Mesendoderm (in vitro differentiated cells): ENCODE measurements at places on chromosomes 3 and 15.

DNA sequence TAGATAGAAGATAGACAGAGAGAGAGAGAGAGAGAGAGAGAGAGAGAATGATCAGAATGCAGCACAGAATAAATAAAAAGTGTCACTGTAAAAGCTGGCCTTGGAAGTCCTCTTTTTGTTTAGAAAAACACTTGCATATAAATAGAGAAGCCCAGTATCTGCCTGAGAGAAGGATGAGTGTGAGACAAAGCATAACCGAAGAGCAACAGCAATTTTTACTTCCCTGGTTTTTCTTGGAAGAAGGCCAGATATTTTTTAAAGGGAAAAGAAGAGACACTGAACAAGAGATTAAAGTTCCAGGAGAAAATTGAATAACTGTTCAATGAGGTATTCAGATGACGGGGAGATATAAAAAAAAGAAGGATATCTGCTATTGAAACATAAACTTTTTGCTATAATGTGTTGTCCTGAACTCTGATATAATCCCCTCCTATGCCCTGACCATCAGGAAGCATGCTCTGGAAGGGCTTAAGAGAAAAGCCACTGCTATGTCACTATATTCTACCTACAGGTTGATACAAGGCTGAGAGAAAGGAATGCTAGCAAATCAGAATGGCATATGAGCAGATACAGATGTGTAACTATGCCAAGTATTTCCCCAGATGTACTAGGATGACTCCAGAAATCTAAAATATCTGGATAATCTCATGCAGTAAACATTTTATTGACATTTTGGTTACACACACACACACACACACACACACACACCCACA lies 358.9 kb downstream of the RBMS3 start:
- DNase-seq: peak; percentile 9

GRCh38 chr3:178859386-178859785 lies 212.2 kb downstream of the ZMAT3 start:
- DNase-seq: no peak

DNA sequence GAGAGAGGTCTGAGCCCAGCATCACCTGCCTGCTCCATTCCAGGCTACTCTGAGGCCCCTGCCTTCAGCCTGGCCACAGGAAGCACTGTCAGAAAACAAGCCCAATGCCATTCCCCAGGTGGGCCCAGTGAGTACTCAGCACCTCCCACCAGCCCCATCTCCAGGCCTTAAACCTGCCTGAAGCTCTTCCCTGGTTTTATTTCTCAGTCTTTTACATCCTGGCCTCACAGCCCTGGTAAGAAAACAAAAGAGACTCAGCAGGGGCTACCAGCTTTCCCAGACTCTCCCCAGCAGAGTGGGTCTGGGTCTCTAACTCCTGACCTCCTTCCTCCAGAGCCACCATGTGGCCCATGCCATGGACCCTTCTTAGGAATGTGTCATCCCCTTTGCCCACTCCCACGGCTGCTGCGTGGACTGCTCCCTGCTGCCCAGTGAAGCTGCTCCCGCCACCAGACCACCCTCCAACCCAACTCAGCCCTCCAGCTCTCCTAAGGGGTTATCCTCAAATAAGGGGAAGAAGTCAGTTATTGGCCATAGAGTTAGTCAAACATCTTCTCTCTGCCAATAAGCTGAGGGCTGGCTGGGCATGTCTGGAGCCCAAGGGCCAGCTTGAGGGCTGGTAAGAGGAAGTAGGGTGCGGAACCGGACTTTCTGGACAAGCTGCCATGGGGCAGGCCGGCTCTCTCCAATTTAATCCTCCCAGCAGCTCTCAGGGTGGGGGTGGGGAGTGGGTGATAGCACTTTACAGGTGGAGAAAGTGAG lies 116.7 kb upstream of the LINGO1 start:
- DNase-seq: peak; percentile 47

DNA sequence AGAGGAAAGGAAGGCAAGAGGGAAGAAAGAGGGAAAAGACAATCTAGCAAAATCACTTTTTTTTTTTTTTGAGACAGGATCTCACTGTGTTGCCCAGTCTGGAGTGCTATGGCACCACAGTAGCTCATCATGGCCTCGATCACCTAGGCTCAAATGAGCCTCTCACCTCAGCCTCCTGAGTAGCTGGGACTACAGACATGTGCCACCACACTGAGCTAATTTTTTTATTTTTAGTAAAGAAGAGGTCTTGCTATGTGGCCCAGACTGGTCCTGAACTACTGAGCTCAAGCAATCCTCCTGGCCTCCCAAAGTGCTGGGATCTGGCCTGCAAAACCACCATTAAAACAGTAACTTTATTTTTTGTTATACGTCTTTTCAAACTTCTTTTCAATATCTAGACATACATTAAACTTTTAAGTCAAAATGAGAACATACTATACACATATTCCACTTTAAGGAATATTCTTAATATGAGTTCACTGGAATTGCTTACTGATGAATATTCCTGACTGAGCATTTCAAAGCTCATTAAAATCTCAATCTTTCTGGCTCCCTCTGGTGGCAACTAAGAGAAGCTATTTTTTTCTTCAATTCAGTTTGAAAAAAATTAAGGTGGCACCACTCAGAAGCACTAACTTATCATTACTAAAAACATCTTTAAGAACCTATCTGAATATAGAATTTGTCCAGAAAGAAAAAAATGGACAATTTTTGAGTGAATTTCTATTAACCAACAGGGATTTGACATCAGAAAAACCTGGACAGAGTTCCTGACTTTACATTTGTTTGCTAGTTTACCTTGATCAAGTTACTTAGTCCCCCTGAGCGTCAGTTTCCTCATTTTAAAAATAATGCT lies 40.9 kb downstream of the UACA start:
- peak; percentile 52 for DNase-seq

GRCh38 chr3:150488867-150489266 lies 57.4 kb downstream of the SERP1 start:
- DNase-seq: no peak

DNA sequence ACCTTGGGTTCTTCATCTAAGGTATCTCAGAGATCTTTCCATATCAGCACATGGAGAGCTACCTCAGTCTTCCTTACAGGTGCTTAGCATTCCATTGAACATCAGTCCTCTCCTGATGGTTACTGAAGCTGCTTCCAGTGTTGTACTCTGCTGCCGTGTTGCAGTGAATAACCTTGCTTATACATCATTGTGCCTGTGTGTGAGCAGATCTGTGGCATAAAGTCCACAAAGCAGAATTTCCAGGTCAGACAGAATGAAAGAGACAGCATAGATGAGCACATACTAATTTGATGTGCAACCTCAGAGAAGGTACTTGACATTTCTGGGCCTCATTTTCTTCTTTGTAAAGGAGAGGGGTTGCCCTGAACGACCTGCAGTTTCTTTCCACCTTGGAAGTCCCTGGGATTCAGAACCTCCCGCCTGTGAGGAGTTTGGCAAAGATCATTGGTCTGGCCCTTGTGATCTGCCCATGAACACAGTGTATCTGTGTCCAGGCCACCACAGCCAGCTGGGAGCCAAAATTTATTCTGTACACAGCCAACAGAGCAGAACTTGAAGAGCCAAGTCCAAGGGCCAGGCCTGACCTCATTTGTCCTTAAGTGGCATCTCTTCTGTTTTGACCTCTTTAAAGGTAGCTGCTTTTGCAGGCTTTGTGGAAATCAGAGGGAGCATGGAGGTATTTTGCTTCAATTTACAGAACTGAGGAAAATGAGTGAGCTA lies 57.2 kb upstream of the SLC7A14 start:
- no peak for DNase-seq

- DNase-seq: peak; percentile 66
Measured at GRCh38 chr3:61299343-61300005, 48.2 kb upstream of the FHIT start.

DNA sequence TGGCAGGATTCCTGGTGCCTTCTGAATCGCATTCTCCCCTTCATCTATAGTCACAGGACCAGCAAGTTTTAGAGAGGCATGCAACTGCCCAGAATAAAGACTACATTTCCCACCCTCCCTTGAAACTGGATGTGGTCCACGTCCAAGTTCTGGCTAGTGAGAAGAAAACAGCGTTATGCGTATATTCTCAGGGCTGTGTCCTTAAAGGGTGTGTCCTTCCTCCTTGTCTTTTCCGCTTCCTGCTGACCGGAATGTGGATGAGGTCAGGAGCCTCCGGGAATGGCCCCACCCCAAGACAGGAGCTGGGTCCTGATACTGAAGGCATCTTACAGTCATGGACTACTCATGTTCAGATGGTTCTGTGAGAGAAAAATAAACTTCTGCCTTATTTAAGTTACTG lies 20.2 kb downstream of the CHST2 start:
- DNase-seq: peak; percentile 33

- DNase-seq: no peak
Measured at GRCh38 chr15:45457220-45457619, 65.3 kb downstream of the SLC30A4 start.

GRCh38 chr3:30012941-30013543 lies 593.4 kb upstream of the TGFBR2 start:
- DNase-seq: peak; percentile 81

- no peak for DNase-seq
Measured at GRCh38 chr3:145333931-145334330, 827.1 kb downstream of the PLOD2 start.

DNA sequence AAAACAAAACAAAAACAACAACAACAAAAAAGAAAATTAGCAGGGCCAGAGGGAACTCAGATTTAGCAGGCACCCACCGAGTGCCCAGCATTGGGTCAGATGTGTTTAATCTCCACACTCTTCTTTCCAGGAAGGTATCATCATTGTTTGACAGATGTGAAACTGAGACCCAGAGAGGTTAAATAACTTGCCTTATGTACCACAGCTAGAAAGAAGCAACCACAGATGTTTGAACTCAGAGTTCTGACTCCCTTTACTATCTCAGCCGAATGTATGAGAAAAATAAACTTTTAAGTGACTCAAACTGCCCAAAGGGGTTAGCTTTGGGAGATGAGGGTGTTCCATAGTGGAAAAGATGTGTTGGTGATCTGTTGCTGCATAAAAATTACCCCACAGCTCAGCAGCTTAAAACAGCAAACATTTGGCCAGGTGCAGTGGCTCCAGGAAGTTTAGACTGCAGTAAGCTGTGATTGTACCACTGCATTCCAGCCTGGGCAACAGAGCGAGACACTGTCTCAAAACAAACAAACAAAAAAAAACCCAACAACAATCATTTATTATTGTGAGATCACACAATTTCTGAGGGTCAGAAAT lies 4.5 kb upstream of the RPP25 start:
- DNase-seq: no peak

DNA sequence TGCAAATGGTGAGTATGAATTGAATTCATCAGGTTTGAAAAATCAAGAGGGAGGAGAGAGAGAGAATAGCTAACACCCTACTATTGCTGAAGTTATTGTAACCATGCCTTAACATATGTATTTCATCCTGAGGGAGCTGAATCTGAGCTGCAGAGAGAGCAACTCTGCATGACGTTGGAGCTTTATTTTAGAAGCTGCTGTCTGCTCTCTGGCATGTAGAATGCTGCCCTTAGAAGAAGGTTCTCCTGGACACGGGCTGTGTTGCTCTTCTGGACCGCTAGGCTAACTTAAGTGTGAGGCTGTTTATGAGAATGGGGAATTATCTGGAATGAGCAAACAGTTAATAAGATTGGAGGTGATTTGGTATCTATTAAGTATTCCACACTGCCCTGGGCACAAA lies 814.6 kb downstream of the AGBL1 start:
- DNase-seq: no peak

DNA sequence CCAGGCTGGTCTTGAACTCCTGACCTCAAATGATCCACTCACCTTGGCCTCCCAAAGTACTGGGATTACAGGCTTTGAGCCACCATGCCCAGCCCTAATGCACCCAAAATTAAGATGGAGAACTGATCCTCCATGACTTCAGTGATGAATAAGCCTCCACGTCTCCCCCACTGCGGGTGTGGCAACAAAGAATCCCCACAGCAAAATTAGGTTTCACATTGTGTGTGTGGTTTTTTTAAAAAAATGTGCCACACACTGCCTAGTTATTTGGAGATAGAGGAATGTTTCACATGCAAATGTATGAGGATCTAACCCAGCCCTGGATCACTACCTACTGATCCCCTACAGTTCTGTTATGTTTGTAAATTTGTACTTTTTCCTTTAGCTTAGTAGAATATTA lies 17.3 kb downstream of the HDAC11 start:
- no peak for DNase-seq

DNA sequence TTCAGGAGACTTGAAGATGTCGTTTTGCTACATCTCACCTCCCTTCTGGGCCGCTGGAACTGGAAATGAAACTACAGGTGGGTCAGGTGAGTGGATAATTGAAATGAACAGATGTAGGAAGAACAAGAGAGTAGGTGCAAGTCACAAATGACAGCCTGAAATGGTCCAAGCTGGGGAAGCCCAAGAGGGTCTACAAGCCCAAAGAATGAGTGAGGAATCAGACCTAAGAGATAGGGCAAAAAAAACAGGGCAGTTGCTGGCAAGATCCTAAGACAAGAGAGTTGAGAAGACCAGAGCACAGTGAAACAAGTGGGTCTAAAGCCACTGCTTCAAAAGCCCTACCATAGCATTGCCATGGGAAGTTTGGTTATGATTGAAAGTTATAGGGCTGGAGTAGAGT lies 67.4 kb upstream of the SNRK start:
- DNase-seq: no peak

GRCh38 chr15:69623392-69624154 lies 171.0 kb downstream of the RPLP1 start:
- no peak for DNase-seq

- peak; percentile 24 for DNase-seq
Measured at GRCh38 chr15:65857718-65858402, 11.4 kb upstream of the RAB11A start.

- no peak for DNase-seq
Measured at GRCh38 chr3:14606669-14607339, 44.8 kb upstream of the CCDC174 start.
